Left ventricle myocardium superior (tissue), 1 donor: ENCODE measurements at places on chromosomes 4 and X. TPM values are rescaled to one million over a fixed set of nuclear protein-coding genes. Genes with fewer than 3 reads are reported as not detected.

- no peak for DNase-seq
These were observed 672.7 kb downstream of the CCSER1 start for GRCh38 chr4:90799895-90800294.

DNA sequence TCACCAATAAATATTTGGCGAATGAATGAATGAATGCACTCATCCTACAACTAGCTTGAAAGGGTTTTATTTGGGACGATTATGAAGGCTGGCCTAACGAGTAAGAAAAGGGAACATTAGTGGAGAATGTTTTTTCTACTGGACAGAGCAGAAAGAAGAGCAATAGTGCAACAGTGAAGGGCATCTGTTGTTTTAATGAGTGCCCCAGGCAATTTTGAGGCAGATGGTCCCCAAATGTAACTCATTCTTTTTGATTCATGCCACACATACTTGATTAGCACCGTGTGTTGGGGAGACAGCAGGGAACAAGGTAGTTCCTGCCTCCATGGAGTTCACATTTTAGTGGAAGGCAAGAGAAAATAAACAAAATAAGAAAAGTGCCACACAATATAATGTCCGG, 22.7 kb upstream of the INTS6L start:
- DNase-seq, result no peak

GRCh38 chrX:1093121-1093520, 119.3 kb downstream of the CRLF2 start:
- no peak for DNase-seq

GRCh38 chr4:101258883-101259282, 88.4 kb downstream of the PPP3CA start:
- no peak for DNase-seq

- DNase-seq, result no peak
These were observed 20.0 kb upstream of the CAMK2D start for GRCh38 chr4:113781439-113782040.

DNA sequence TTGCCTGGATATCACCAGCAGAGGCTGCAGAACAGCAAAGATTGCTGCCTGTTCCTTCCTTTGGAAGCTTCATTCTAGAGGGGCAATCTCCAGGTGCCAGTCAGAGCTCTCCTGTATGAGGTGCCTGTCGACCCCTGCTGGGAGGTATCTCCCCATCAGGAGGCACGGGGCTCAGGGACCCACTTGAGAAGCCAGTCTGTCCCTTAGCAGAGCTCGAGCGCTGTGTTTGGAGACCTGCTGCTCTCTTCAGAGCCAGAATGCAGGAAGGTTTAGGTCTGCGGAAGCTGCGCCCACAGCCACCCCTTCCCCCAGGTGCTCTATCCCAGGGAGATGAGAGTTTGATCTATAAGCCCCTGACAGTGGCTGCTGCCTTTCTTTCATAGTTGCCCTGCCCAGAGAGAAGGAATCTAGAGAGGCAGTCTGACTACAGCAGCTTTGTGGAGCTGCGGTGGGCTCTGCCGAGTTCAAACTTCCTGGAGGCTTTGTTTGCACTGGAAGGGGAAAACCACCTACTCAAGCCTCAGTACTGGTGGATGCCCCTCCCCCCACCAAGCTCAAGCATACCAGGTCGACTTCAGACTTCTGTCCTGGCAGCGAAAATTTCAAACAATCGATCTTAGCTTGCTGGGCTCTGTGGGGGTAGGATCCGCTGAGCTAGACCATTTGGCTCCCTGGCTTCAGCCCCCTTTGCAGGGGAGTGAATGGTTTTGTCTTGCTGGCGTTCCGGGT, 57.9 kb downstream of the DKK2 start:
- peak; percentile 3 for DNase-seq

DNA sequence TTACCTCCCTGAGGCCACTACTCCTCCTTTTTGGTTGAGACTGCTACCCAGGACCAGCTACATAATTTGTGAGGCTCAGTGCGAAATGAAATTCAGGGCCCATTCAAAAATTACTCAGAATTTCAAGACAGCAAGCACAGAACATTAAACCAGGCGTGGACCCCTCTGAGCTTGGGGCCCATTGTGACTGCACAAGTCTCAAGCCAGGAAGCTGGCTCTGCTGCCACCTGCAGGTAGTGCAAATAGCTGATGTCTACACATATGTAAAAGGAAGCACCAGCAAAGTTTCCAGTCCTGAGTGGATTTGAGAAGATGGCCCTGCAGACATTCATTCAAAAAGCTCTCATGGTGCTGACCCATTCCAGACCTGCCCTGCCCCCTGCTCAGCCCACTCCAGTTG, 213.4 kb upstream of the LNX1 start:
- DNase-seq, result peak; percentile 34

DNA sequence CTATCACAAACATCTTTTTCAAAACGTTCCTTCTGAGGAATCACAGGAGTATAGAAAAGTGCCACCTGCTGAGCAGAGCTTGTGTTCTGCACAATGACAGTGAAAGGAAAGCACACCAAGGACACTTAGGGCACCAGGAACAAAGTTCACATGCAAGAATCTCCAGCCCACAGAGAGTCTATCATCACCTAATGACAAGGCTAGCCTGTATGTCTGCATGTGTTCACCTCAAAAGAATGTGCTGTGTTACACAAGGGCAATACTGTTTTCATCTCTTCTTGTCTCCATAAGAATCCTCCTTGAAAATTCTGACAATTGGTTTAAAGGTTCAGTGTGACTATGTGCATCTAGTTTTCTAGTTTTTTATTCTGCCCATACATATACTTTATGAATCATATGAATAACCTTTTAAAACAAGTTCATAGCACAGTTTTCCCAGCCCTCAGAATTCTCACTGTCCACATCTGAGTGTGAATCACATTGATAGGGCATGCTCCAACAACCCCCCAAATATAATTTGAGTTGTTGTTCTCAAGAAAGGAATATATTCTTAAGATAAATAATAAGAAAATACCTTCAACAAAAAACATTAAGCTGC, 118.0 kb downstream of the PWWP3B start:
- DNase-seq, result no peak

- no peak for DNase-seq
These were observed 723.7 kb upstream of the AGA start for GRCh38 chr4:178165951-178166308.

GRCh38 chrX:45505214-45505613, 304.5 kb upstream of the DIPK2B start:
- DNase-seq, result no peak

DNA sequence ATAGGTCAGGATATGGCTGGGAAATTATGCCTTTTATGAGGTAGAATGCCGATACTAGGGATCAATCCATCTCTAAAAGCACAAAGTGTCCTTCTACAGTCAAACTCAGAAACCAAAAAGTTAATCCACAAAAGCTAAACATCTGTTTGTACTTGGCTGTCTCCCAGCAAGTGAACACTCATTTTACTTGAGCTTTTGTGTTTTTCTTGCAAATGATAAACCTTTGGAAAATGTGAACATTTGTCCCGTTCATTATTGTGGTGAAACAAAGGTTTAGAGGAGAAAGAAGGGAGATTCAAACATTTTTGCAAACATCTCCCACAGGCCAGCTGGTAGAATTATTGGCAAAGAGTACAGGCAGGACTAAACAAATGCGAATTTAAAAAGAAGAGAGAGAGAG, 300.6 kb upstream of the SPANXN1 start:
- DNase-seq, result no peak

GRCh38 chr4:17687237-17687857, 72.9 kb downstream of the MED28 start:
- DNase-seq, result no peak

GRCh38 chr4:32025851-32026459, 1305.8 kb downstream of the PCDH7 start:
- no peak for DNase-seq

DNA sequence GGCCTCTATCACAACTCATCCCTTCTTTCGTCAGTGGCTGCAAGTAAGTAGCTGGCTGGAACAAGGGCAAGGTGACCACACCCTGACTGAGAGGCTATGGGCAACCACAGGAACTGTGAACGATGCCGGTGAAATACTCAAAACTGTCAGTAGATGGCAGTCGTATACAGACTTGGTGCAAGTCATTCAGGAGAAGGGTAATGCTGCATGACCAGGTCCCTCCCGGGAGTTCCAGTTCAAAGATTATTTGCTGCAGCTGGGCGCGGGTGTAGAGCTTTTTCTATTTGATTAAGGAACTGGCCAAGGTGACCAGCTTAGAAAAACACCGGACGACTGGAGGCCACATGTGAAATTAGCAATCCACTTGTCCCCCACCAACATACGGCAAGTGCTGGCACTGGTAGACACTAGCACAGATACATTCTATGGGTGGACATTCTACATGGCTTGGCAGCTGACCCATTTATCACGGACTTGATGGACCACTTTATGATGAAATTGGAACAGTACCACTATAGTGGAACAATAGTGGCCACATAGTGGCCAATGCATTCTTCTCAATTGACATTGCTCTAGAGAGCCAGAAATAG, 726.6 kb downstream of the TRAM1L1 start:
- no peak for DNase-seq

GRCh38 chr4:110074570-110074969, 123.8 kb downstream of the ELOVL6 start:
- DNase-seq, result no peak

GRCh38 chr4:43853565-43854264, 594.9 kb downstream of the KCTD8 start:
- DNase-seq, result no peak

DNA sequence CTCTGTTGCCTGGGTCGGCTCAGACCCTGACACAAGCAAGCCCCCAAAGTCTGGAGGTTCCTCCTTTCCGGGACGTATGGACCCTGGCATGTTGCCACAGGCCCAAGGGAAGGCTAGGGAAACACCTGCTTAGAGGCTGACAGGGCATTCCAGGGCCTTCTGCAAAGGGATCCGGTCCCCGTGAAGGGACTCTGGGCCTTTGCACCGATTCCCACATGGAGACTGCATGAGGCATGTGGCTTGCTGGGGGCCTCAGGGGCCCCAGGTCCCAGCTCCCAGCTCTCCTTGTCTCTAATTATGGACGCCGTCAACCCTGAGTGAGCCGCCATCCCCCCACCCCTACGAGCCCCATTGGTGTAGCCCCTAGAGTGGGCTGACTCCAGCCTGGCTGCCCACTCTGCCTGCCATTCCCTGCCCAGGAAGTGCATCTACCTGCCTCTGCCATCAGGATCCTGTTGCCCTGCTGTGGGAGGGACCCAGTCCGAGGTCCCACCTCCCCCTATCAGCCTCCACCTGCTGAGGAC, 4.2 kb upstream of the RGS12 start:
- no peak for DNase-seq

DNA sequence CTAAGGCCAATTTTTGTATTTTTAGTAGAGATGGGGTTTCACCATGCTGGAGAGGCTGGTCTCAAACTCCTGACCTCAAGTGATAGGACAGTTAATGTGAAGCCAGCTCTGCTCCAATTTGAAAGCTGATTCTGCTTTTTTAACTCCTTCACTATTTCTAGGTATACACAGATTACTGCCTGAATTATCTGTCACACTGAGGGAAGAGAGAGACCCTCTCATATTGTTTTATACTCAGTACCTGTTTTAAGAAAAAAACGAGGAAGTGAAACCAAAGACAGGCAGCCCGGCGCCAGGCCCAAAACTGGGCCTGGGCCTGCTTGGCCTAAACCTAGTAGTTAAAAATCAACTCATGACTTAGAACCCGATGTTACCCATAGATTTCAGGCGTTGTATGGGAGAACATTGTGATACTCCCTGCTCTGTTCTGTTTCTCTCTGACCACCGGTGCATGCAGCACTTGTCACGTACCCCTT, 1601.5 kb upstream of the PCDH10 start:
- DNase-seq, result no peak

DNA sequence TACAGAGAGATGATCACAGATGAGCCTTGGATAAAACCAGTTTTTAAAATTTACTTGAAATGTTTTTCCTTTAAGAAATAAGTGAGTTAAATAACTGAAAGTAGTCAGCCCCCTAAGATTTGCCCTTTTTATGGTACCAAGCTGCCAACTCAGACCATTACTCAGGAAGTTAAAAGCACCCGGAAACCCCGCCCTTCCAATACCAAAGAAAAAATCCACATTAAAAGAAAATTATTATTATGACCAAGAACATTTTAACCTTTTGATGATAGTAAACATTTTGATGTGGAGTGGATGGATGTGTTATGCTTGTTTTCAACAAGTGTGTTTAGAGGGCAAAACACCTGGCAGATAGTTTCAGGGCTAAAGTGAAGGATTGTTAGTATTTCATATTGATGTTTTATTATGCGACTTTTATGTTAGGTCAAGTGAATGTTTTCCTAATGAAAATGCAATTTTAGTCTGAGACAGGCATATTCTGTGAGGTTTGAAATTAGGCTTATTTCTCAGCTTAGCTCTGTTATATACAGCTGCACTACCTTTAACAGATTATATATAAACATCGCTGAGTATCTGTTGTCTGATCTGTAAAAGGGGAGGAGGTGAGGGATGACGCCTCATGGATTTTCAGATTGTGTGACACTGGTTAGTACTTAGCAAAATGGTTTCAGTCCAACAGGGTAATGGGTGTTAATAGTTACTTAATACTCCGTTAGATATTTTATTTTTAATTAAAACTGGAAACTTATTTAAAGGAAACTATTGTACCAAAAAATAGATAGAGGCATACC, 89.0 kb downstream of the KDM6A start:
- no peak for DNase-seq

DNA sequence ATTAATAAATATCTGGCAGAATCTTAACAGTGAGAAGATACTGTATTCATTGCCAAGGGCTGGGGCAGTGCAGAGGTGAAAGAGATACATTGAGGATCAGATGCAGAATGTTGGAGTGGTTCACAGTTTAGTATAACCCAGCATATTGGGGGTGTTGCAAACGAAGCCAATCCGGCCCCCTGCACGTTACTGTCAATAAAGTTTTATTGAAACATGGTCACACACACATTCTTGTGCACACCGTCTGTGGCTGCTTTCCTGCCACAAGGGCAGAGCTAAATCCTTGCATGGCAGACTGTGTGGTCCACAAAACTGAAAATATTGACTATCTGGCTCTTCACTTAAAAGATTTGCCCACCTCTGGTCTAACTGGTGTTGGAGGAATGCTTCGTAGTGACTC, 119.7 kb downstream of the SHOX start:
- no peak for DNase-seq

DNA sequence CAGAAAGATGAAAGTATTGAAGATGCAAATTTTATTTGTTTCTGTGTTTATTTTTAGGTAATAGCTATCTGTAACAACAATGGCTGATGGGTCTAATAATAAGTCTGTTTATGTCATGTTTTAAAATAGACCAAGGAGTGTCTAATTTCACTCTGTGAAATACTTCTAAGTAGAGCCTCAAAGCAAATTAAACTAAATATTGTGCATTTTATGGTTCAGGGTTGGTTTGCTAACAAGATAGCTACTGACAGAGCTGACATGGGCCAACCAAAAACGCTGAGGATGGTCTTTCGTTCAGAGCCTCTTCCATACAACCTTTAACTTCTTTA, 437.6 kb upstream of the CTSO start:
- no peak for DNase-seq

GRCh38 chr4:4321951-4322688, 32.1 kb downstream of the ZBTB49 start:
- DNase-seq, result no peak

Gene ALPK1
- total RNA-seq, result 5.1 TPM

Gene MAGED4
- total RNA-seq, result 1.1 TPM

Gene DCAF12L1
- total RNA-seq, result not detected

Gene NPFFR2
- total RNA-seq, result not detected

Gene MAGIX
- total RNA-seq, result 3.8 TPM

Gene NXF2B
- not detected for total RNA-seq

Gene CENPVL1
- total RNA-seq, result not detected

Gene DACH2
- not detected for total RNA-seq

Gene ESX1
- not detected for total RNA-seq

Gene PLAC1
- not detected for total RNA-seq

Gene GABRG1
- total RNA-seq, result not detected

Gene PCDH7
- 53.4 TPM for total RNA-seq

Gene TEX13C
- total RNA-seq, result not detected
